Fibroblast of skin of back (primary cell): ENCODE measurements at places on chromosomes 1 and 21.

DNA sequence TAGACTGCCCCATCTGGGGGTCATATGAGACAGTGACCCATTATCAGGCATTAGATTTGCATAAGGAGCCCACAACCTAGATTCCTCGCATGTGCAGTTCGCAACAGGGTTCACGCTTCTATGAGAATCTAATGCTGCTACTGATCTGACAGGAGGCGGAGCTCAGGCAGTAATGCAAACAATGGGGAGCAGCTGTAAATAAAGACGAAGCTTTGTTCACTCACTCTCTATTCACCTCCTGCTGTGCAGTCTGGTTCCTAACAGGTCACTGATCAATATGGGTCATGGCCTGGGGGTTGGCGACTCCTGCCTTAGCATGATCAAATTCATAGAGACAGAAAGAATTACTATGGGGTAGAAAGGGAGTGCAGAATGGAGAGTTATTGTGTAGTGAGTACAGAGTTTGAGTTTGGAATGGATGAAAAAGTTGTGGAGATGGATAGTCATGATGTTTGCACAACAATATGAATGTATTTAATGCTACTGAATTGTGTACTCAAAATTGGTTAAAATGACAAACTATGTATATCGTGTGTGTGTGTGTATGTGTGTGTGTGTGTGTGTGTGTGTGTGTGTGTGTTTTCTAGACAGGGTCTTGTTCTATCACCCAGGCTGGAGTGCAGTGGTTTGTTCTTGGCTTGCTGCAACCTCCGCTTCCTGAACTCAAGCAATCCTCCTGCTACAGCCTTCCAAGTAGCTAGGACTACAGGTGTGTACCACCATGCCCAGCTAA lies 42.2 kb downstream of the BTF3L4 start:
- DNase-seq: no peak

DNA sequence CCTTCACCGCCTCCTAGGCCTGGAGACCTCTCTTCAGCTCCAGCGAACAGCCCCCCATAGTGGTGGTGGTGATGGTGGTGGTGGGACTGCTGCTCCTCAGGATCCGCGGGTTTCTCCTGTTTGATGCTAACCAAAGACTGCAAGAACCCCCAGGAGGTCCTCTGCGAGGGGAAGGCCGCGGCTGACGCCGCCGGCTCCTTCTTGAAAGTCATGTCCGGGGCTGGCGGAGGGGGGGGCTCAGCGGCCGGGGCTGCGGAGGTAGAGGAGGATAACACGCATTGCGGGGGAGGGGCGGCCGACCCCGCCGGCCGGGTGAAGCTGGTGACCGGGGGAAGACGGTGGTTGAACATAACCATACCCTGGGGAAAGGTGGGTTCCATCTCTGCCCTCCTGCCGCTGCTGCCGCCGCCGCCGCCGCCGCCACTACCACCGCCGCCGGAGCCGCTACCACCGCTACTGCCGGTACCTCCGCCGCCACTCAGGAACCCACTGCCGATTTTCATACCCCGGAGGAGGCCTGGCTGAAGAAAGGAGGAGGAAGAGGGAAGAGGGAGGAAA lies 554 bp downstream of the ZNF281 start:
- peak; percentile 36 for DNase-seq

GRCh38 chr1:190303501-190303900 lies 174.2 kb downstream of the BRINP3 start:
- DNase-seq: no peak

DNA sequence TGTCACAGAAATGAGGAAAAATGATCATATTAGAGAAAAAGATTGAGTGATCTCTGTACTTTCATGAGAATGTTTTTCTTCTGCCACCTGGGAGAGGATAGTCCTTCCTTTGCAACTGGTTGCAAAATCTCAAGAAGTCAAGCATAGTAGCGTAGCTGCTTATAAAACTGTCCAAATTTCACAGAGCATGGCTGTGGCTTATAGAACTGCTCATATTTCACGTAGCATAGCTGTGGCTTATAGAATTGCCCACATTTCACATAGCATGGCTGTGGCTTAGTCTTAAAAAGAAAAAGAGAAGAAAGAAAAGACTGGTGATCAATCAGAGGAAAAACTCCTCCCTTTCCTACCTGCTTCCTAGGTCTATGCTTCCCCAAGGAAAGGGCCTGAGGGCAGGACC lies 329.5 kb downstream of the SIPA1L2 start:
- DNase-seq: peak; percentile 32

DNA sequence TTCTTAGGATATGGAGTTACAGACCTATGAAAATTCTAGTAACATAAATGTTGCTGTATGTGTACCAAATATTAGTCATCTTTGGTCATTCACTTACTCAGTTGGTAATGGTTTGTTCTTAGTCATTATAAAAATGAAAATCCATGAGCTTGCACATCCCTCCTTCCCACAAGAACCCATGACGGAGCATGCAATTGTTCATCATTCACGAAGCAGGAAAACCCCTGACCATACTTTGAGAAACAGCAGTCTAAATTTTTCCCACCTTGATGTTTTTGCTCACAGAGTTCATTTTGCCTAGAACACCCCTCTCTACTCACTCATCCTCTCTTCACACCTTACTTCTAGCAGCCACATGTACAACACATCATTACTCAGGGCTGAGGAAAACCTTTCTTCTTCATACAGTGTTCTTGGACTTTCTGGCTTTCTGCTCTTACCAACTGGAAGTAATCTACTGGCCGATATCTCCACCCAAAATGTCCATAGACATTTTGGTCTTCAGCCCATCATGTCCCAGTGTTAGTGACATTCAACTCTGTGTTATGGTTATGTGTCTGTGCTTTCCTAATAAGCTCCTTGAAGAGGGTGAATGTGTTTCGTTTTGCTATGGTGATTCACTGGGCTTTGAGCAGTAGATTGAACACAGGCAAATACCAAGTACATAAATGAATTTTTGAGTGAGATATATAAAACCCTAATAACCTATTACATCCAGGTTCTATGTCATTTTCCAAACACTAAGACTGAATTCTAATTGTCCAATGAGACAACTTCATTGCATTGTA lies 189.9 kb downstream of the ZC3H11B start:
- peak; percentile 80 for DNase-seq

DNA sequence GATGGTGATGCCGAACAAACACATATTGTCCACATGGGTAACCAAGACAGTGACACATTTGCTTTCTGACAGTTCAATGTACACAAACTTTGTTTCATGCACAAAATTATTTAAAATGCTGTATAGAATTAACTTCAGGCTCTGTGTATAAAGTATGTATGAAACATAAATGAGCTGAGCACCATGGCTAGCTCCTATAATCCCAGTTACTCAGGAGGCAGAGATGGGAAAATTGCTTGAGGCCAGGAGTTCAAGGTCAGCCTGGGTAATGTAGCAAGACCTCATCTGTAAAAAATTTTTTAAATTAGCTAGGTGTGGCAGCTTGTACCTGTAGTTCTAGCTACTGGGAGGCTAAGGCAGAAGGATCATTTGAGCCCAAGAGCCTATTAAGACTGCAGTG lies 19.2 kb upstream of the RC3H1 start:
- DNase-seq: no peak

- no peak for DNase-seq
Measured at GRCh38 chr21:29121759-29122158, 8.7 kb upstream of the MAP3K7CL start.

GRCh38 chr21:19692231-19692630 lies 1288.6 kb upstream of the TMPRSS15 start:
- no peak for DNase-seq

DNA sequence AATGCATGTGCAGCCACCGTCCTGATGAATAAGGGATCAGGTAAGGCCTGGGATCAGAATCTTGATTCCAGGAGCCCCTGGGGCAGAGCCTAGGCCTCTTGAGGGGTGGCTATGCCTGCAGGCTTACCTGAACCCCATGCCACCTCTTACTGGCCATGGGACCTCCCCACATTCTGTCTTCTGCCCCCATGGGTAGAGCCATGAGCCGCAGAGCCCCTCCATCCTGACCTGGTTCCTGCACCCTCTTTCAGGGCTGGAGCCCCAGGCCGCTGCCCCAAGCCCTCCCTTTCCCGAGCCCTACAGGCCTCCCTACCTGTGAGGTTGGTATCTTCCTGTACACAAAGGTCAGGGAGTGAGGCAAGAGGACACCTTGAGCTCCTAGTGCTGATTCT lies 120.8 kb downstream of the DMRTB1 start:
- DNase-seq: no peak

DNA sequence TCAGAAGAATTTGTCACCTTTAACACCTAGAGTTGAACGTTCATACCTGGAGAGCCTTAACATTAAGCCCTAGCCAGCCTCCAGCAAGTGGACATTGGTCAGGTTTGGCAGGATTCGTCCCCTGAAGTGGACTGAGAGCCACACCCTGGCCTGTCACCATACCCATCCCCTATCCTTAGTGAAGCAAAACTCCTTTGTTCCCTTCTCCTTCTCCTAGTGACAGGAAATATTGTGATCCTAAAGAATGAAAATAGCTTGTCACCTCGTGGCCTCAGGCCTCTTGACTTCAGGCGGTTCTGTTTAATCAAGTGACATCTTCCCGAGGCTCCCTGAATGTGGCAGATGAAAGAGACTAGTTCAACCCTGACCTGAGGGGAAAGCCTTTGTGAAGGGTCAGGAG lies 52.3 kb downstream of the UBE4B start:
- no peak for DNase-seq

- no peak for DNase-seq
Measured at GRCh38 chr1:236159704-236160539, 17.6 kb downstream of the GPR137B start.

DNA sequence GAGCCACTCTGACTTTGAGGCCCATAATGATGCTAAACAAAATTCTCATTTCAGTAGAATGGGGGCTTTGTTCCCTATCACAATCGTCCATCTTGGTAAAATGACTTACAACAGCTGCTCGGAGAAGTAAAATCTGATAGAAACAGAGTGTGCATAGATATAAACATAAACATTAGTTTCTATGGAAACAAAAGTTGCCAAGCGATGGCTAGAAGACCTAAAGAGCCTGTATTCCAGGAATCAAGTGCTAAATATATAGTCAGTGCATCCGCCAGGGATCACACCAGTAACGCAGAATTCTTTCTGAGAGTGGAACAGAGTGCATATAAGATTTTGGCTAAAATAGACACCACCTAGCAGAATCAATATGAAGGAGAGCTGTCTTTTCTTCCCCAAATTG lies 91.2 kb upstream of the KAZN start:
- DNase-seq: no peak

DNA sequence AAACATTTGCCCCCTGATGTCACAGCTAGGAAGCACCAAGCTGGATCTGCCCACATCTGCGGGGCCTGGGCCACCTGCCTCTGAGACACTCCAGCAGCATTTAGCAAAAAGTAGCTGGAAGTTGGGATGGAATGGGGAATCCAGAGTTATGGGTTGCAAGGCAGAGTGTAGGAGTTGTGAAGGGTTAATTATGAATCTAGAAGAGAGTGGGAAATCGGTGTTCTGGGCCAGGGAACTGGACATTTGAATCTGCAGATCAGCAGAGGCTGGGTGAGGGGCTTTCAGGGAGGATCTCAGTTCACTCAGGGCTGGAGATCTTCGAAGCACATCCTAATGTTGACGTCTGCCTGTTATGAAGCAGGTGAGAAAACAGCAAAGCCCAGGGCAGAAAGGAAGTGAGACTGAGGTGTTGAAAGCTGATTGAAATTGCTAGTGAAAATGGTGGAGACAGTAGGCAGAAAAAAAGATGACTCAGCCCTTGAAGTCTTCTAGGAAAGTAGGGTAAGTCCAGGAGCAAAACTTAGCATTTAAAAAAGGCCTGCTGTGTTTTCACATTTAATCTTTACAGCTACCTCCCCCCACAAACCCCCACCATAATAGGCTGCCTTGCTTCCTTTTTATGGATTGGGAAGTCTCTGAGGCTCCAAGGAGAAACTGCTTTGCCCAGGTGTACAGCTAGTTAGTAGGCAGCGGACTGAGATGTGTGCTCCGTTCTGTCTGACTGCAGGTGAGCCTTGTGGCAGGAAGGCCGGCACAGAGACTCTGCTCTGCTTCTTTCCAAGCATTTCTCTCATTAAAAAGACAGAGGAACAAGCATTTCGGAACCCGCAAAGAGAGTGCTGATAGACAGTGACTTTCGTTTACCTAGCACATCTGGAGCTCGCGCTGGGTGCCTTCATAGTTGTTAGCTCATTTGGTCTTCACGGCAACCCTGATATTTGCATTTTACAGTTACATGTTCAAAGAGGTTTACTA lies 7.2 kb downstream of the VANGL1 start:
- DNase-seq: no peak

GRCh38 chr1:35931446-35932157 lies 697 bp downstream of the AGO3 start:
- peak; percentile 6 for DNase-seq

- no peak for DNase-seq
Measured at GRCh38 chr1:177119311-177119710, 45.2 kb downstream of the ASTN1 start.

- no peak for DNase-seq
Measured at GRCh38 chr1:114342376-114342775, 168.6 kb downstream of the TRIM33 start.

GRCh38 chr1:205228093-205228521 lies 361 bp downstream of the TMCC2 start:
- DNase-seq: no peak

- peak; percentile 54 for DNase-seq
Measured at GRCh38 chr1:85203573-85204171, 2.9 kb upstream of the SYDE2 start.

DNA sequence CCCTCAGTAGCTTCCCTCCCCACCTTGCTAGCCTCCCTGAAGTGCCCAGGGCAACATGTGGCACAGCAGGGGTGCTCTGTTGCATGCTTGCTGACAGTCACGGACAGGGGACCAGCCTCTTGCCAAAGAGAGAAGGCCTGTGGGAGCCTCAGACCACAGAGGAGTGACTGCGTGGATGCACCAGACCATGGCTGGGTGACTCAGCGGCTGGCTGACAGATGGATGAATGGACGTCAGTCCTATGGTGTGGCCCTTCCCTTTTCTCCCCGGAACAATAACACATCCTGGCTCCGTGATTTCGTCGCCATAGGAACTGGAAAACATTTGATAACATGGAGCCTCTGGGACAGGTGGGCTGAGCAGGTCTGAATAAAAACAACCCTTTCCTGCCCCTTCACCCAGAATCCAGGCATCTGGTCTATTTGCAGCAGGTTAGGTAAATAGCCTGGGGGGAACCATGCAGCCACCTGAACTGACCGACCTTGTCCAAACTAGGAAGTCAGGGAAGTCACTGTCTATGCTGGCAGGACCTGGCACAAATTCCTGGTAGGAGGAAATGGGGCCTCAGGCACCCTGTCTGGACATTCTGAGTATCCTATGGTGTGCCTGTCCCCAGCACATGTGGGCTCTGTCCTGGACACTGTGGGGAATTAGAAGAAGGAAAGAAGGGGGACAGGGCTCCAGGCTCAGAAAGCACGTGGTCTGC lies 53.3 kb downstream of the NENF start:
- DNase-seq: peak; percentile 91
